Motor neuron (in vitro differentiated cells): ENCODE measurements at places on chromosomes 12 and 14. TPM values are rescaled to one million over a fixed set of nuclear protein-coding genes. Genes with fewer than 3 reads are reported as not detected.

MAP3K9 gene
- 0.81 and 1.0 TPM in 2 replicates for total RNA-seq

AHNAK2 gene
- total RNA-seq = 1.2 and 1.5 TPM in 2 replicates

CLEC2B gene
- not detected in 2 replicates for total RNA-seq

GDF3 gene
- 34.3 and 35.6 TPM in 2 replicates for total RNA-seq

C14orf132 gene
- total RNA-seq = 88.6 and 93.2 TPM in 2 replicates

TMX1 gene
- 26.6 and 28.3 TPM in 2 replicates for total RNA-seq

BBOF1 gene
- 7.4 and 9.1 TPM in 2 replicates for total RNA-seq

CISTR gene
- 1.1 and 1.4 TPM in 2 replicates for total RNA-seq

CCDC38 gene
- 2.2 and 3.9 TPM in 2 replicates for total RNA-seq

MMP17 gene
- total RNA-seq = 67.4 and 118 TPM in 2 replicates

ATP23 gene
- 4.5 and 5.2 TPM in 2 replicates for total RNA-seq

HOXC5 gene
- 49.2 and 52.0 TPM in 2 replicates for total RNA-seq

FGD4 gene
- 18.0 and 19.5 TPM in 2 replicates for total RNA-seq
